ENCODE measurements at places on chromosomes 3 and 15.
A peak's percentile ranks its signal among the peaks of the same experiment; 100 is the strongest.

DNA sequence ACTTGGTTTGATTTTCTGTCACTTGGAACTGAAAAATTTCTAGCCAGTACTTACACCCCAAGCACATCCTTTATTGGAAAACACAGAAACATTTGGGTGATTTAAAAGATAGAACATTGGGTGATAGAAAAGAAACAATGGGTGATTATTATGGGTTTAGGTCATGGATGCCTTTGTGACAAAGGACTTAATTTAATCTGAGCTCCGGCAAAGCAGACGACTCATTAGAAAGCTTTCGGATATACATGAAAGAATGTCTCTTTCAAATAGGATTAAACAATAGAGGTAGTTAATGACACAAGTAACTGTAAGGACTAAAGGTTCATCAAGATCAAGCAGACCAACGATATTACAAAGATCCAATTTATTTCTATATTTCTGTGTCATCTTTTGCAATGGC is 37.3 kb upstream of the CNTN4 start:
- no peak for DNase-seq

DNA sequence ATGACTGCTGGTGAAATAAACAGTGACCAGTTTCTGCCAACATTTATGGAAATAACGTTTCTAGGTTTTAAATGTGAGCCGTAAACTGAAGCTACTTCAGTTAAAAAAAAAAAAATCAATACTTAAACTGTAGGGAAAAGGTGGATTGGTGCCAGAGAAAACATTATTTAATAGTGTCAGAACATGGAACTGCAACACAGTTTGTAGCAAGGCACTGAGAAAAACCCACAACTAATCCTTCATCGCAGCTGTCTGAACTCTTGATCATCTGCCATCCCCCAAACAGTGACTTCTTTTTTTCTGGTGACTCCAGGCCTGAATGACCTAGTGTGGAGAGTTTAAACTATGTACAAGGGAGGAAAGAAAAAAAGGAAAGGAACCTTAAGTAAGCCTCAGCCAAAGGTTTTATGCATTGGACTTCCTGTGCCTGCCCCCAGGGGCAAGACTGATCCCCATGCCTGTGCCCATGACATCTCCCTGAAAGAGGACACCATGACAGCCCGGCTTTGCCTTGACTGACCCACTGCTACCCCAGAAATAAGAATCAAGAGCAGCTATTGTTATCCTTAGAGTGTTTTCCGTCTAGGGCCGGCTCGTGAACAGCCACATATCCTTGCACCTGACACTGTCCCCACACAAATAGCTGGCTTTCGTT is 33.1 kb downstream of the CRTAP start:
- no peak for DNase-seq

DNA sequence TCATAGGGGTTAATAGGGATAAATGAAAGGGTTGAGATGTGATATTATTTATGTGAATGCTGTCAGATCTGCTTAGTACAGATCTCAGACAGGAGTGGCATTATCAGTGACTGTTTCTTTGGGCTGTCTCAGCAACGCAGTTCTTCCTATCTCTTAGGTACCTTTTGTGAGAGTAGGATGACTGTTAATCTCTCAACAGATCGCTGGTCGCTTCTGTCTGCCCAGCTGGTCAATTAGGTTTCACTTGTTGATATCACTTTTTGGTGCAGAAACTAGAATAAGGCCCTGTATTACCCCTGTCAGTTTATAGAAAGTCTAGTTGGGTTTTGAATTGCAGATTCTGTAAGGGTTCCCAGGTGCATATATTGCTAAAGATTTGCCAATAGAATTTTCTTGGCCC is 16.5 kb downstream of the DIS3L start:
- DNase-seq, result no peak

DNA sequence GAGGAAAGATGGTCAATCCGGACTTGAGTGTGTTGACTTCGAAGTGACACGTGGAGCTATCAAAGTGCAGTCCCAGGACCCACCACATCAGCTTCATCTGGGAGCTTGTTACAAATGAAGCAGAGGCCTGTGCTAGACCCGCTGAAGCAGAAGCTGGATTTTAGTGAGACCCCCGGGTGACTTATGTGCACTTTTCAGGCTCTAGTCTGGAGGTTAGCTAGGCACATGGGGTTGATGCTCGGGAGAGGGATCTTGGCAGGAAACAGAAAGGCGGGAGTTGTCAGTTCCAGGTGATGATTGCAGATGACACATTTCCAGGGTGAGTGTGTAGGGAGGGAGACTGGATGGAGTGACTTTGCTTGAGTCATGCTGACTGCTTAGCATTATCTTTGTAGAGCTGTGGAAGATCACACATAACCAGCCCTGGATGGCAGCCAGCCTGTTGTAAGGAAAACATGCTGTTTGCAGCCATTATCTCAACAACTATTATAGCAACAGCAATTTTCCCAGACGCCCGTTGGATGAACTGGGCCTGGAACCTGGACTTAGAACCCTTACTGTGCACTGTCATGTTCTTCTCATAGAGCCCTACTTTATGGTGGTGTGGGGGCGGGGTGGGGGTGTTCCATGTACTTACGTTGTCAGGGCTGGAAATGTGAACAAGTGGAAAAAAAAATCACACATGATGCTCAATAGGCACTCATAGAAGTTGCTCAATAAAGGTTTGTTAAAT is 122.4 kb downstream of the THSD4 start:
- DNase-seq, result no peak

DNA sequence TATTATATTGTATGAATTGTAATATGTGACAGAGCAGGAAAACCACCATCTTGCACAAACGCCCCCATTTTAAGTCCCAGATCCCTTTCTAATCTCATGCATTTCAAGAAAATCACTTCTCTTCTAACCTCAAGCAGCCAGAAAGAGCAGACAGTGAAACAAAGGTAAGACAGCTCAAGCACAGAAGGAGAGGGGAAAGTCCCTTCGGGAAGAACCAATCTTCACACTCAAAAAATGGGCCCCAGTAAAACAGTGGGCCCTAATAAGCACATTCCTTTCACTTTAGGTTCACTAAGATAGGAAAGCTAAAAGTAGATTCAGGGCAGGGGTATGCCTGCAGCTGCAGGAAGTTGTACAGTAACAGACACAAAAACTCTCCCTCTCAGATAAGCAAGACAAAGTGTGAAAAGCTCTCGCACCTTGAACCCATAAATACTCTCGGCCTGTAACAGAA is 1268.7 kb downstream of the SI start:
- DNase-seq, result no peak

GRCh38 chr15:40458495-40459371 is 12.1 kb upstream of the CHST14 start:
- no peak for DNase-seq

DNA sequence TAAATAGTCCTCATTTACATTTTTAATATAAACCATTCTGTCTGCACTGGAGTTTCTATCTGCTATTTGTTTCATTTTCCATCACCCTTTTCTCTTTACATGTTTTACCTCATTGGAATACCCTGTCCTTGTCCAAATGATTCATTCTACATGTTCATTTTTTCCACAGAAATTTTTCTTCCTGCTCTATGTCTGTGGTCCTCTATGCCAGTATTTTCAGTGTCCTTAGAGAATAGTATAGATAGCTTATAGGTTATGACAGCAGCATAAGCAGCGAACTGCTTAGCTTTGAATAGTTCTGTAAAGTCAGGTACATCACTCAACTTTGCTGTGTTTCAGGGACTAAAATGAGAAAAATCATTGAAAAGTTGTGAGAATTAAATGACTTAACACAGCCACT is 742.3 kb upstream of the CBLB start:
- no peak for DNase-seq

DNA sequence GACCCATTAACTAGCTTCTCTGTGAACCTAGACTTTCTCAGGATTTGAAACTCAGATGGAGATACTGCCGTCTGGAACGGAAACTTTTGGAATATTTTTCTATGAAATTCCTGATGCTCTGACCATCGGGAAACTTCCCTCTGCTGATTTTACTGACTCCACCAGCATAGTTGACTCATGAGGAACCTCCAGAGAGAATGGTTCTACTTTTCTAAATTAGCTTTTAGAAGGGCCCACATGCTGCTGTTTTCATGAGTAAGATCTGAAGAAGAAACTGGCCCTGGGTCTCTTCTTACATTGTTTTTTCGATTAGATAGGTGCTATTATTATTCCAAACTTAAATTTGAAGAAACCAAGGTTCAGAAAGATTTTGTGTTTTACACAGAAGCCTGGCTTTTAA is 326.3 kb upstream of the NR2E3 start:
- DNase-seq, result no peak

DNA sequence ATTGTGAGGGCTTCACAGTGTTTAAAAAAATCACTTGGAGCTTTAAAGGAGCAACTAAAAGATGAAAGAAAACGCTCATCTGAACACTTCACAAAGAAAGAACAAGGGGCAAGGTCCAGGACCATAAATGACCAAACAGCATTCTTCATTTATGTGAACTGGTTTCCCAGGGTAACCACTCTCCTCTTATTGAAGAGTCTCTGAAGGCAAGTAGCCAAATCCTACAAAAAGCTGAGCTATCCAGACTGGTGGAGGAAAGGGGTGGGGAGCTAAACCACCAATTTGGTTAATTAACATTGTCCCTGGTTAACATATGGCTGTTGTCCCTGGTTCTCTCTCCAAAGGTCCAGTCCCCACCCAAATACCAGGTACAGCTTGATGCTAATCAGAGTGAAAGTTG is 58.1 kb downstream of the OSBPL10 start:
- no peak for DNase-seq

GRCh38 chr3:61358364-61358763 is 107.1 kb upstream of the FHIT start:
- no peak for DNase-seq

- no peak for DNase-seq
Observed at GRCh38 chr3:36538136-36538749, 157.9 kb downstream of the STAC start.

DNA sequence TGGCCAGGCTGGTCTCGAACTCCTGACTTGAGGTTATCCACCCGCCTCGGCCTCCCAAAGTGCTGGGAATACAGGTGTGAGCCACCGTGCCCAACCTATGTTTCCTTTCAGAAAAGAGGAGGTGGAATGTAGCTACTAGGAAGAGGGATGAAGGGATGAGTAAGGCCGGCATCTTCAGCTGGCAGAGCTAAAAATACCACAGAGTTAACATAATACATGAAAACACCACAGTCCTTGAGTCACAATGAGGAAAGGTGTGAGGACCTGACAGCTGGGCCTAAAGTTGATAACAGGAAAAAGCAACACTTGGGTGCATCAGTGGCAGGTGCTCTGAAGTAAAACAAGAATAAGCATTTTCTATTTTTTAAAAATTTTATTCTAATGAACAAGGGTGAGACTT is 392.2 kb downstream of the DIPK2A start:
- no peak for DNase-seq

DNA sequence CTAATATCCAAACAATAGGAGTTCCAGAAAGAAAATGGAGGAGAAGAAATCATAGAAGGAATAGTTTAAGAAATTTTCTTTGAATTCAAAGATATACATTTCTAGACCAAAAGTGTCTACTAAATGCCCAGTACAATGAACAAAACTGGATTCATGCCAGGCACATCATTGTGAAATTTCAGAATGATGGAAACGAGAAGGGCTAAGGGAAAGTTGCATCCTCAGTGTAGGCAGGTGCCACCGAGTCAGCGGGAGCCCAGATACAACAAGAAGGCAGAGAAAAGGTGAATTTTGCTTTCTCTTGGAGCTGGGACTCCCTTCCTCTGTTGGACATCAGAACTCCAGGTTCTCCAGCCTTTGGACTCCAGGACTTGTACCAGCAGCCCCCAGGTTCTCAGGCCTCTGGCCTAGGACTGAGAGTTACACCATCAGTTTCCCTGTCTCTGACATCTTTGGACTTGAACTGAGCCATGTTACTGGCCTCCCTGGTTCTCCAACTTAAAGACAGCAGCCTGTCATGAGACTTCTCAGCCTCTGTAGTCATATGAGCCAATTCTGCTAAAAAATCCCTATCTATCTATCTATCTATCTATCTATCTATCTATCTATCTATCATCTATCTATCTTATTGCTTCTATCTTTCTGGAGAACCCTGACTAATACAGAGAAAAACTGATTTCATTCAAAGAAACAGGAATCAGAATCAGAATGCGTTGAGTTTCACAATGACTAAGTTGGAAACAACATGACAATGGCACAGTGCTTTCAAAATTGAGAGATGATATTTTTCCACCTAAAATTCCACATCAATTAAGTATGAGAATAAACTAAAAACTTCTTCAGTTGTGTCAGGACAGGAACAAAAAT is 207.7 kb downstream of the FAM43A start:
- DNase-seq, result no peak

- no peak for DNase-seq
Observed at GRCh38 chr3:170697908-170698307, 112.0 kb upstream of the SLC7A14 start.

GRCh38 chr15:35481992-35482391 is 64.0 kb downstream of the DPH6 start:
- DNase-seq, result no peak

- no peak for DNase-seq
Observed at GRCh38 chr3:110193074-110193473, 855.7 kb upstream of the DPPA4 start.

- DNase-seq, result peak; percentile 18
Observed at GRCh38 chr15:77634266-77634962, 1.7 kb upstream of the LINGO1 start.

GRCh38 chr15:88604381-88605188 is 16.6 kb upstream of the AEN start:
- DNase-seq, result no peak

DNA sequence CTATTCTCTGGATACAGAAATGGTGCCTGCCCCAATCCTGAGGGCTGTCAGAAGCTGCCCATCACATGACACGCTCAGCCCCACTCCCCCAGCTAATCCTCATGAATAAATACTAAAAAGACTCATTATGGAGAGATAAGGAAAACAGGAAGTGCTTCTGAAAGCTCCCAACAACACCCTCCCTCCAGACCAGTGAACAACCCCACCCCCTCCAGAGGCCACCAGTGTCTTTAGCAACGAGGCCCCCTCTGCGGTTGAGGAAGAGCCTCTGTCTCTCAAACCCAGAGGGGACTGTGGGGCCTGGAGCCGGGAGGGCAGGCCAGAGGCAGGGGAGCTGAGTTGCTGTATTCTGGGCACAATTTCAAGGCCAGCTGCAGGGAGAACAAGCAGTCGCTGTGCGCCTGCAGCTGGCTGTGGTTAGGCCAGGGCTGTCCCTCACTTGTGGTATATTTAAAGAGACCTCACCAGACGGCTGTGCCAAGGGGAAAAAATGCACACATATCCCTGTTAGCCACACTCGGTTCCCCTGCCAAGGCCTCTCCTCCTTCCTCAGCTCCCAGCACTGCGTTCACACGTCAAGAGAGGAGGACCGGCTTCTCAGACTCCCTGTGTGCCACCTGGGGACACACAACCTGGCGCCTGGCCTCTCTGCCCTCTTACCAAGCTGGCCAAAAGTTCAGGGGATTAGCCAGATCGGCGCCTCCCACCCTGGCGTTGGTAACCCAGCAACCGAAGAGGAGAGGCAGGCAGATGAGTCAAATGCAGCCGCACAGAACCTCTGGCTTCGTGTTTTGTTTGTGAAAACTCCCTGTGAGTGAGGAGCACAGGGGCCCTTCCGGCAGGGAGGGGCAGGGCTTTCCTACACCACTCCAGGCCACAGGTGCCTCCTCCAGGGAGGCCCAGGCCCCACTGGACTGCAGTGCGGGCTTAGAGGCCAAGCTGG is 101.2 kb upstream of the ETV5 start:
- DNase-seq, result no peak
